Caco-2 (cell line): ENCODE measurements at places on chromosomes 6 and 20.

DNA sequence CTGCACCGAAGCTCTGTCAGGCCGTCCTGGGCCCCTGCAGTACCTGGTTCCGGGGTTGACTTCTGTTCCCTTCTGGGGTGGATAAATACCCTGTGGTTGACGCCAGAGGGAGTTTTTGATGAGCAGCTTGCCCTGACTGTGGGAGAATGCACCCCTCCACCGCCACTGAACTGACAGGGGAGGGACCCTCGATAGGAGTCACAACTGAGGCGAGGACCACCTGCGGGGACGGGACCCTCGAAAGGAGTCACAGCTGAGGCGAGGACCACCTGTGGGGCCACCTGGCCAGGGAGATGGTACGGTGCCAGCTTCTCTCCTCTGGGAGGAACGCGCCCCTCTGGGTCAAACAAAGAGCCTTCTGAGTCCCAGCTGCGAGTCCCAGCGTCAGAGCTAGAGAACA lies 100.1 kb upstream of the FRMD1 start:
- DNase-seq, result peak; percentile 22

GRCh38 chr20:25323496-25324246 lies 67.0 kb downstream of the ABHD12 start:
- DNase-seq, result no peak

GRCh38 chr20:38665506-38666285 lies 58.6 kb upstream of the SLC32A1 start:
- DNase-seq, result no peak

- DNase-seq, result peak; percentile 11
Measured at GRCh38 chr6:11731423-11731822, 47.2 kb downstream of the ADTRP start.

DNA sequence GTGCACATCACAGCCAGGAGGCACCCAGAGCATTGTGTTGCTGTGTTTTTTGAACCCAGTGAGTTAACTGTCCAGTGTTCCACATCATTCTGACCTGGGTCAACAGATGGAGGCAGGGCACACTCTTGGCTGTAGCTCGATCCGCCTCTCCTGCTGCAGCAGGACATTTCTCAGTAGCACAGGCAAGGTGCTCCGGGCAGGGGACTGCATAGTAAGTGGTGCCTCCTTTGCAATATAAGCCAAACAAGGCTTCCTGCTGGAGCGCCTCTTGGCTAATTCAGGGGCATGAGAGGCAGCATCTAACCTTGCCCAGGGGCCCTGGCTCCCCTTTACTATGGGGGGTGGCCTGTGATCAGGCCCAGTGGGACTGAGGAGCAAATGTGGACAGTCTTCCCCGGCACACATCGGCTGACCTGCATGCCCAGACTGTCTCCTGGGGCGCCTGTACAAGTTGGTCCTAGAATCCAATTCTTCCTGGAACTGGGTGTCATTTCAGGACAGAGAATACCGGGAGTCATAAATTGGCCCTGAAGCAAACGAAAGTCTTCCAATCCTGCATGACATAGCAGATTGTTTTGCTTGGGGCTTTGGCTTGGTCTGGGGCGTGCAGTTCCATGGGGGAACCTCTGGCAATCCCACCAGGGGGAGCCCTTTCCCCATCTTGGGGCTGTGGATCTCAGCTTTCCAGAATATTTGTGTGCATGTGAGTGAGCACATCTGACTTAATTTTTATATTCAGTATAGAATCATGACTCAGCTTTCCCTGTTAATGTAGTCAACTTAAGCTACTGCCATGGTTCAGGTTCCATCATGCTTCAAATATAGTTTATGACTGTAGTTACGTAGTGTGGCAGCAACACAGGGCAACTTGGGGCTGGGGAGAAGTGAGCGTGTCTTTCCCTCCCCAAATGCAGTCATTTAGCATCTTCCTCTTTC lies 56.0 kb upstream of the DDR1 start:
- DNase-seq, result peak; percentile 83

DNA sequence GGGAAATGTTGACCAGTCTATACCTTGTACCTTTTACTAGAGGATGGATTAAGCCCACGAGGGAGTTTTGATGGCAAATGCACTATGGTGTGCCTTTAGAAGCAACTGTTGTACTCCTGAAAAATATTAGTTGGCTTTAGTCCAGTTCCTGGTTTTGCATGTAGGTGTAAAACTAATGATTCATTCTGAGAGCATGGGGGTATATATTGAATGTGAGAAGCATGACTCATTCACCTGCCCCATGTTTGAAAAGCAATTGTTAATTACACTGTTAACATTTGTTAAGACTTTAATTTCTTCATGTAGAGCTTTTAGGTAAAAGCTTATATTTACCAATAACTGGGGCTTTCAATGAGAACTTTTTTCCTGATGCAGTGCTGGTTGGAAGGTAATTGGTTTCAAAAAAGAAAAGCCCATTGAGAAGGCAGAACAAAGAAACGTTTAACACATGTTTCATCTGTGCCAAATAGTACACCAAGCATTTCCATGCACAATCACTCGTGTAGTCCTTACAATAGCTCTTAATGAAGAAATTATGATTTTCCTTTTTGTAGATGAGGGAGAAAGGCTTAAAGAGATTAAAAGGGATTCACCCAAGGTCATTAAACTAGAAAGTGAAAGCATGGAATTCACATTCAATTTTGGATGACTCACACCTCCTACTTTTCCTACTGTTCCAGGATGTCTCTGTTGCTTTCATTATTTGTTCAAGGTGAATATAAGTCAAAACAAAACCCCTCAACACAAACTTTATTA lies 134.1 kb downstream of the CCDC170 start:
- DNase-seq, result no peak

DNA sequence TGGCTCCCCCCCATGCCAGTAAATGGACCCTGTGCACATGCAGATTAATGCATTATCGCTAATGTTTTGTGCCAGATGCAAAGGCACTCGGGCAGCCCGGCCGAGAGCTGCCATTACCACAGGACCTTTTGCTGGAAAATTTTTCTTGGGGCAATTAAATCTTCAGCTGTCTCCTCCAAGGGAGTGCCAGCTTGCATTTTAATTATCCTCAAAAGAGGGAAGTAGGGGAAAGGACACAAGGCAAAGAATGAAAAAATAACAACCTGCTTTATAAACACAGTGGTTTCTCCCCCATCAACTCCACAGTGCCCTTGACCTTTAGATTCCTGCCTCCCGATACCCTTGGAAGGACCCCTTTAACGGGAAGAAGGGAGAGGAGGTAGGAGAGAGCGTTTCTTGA lies 48.2 kb downstream of the PDYN start:
- no peak for DNase-seq

- DNase-seq, result no peak
Measured at GRCh38 chr6:73923905-73924485, 228.0 kb downstream of the CD109 start.

GRCh38 chr6:108312605-108313004 lies 17.8 kb downstream of the AFG1L start:
- no peak for DNase-seq

DNA sequence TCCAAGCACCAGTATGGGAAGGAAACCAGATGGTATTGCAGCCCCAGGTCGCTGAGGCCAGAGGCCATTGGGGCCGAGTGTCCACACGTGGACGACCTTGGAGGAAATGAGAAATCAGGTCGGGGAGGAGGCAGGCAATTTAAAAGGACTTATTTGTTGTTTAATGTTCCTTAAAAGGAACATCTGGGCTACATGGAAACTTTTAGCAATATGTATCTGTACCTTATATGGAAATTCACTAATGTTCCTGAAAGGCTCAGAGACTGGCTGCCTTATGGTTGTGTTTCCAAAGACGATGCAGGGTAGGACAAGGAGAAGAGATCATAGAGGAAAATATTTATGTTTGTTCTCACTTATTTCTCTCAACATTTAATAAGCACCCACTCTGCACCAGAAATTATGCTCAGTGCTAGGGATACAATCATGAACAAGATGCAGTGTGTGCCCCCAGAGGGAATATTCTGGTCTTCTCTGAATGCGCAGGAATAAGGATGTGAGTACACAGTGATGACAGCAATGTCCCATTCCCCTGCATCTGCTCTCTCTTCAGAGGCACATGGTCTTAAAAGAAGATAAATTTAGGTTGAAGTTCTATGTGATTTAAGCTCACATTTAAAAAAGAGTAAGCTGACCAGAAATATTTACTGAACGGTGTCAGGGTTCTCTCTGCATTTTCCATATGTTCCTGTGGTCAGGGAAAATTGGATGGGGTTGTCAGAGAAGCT lies 3.4 kb downstream of the BNIP5 start:
- DNase-seq, result no peak

GRCh38 chr6:55174211-55175026 lies at the start of gene HCRTR2:
Gene HCRTR2, plus strand, starts transcription at chr6:55174515. Its CDS starts 73 bp downstream, at chr6:55174588.
- DNase-seq, result no peak

DNA sequence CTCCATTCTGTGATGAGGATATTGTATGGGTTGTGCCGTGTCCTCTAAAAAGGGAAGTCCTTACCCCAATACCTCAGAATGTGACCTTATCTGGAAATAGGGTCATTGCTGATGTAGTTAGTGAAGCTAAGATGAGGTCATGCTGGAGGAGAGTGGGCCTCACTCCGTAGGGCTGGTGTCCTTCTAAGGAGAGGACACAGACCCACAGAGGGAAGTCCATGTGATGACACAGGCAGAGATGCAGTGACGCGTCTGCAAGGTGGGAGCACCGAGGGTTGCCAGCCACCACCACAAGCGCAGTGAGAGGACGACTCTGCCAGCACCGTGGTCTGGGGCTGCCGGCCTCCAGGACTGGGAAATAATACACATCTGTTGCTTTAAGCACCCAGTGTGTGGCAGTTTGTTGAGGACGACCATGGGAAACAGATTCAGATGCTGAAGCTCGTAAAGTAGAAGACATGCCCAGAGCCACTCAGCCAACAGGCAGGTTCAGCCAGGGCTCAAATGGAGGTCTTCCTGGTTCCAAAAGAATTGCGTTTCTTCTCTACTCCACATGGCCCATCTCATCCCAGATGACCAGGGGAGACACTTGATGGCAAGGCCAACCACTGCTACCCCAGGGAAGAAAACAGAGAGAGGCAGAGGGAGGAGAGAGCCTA lies 59.2 kb upstream of the DUSP22 start:
- no peak for DNase-seq

DNA sequence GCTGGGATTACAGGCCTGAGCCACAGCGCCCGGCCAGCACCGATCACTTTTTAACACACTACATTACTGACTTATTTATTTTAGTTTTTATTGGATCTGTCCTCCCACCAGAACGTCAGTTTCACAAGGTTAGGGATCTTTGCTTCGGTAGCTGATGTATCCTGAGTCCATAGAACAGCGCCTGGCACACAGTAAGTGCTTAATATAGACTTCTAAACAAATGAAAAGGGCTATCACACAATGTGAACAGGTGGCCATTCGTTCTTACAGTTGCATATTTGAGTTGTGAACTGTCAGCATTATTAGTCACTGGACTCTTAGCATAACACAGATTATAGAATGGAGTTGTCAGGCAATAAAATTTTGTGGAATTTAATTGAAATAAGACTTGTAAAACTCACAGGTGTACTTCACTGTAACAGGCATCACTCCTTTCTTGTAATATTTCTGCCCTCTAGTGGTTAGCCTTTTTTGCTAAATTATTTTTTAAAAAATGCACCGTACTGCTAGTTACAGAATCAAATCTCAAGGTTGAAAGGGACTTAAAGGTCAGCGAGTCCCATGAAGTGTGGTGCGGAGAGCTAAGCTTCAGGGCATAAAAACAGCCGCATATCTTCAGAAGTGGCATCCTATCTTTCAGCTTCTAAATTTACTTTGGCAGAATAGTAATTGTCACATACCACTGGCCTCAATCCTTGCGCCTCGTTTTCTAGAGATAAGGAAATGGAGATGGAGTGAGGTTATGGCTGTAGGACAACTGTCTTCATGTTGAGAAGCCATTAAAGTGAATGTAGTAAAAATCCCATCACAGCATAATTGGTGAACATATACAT lies 3.4 kb upstream of the TBC1D7 start:
- DNase-seq, result peak; percentile 31

DNA sequence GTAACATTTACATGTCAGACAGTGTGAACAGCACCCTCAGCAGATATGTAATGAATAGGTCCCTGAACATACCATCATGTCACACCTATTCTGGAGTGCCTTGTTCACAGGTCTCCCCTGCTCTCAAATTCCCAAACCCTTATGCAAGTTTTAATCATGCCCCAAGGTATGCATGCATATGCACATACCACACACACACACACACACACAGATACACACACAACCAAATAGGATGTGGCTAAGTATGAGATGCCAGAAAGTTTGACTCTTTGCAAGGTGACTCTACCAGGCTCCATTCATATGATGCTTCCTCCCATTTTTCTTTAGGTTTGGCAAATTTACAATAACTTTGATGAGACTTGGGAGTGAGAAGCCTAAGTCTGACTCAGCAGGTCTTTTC lies 243.8 kb upstream of the IRAK1BP1 start:
- DNase-seq, result no peak

- no peak for DNase-seq
Measured at GRCh38 chr6:15735567-15736265, 72.9 kb upstream of the DTNBP1 start.

GRCh38 chr6:118876198-118876597 lies 17.8 kb upstream of the ASF1A start:
- no peak for DNase-seq

DNA sequence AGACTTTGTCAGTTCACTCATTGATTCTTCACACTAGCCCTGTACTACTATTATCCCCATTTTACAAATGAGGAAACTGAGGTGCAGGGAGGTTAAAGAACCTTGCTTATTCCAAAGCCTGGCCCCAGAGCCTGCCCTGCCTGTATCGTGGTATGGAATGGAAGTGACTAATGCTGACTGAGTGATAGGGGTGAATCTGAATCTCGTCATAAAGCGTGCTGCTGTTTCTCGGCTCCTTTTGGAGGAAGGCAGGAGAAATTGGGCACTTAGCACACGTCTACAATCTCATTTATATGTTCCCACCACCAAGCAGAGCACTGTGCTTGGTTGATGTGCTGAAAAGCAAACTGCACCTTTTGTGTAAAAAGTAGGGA lies 17.1 kb downstream of the GFRA4 start:
- no peak for DNase-seq

DNA sequence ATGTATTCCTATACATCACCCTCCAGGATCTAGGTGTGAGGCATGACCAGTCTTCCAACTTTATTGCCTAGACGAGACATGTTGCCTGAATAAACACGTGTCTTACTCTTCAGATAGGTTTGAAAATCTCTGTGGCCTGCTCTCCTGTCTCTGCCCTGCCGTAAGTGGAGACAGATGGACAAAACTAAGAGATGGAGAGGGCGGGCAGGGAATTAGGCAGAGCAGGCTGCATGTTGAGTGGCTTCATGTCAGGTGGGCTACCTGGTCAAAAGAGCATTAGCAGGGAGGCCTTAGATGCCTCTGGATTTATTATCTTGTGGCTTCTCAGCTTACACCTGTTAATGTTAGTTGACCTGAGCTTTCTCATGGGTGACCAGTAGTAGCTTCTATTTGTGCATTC lies 59.0 kb upstream of the TULP4 start:
- no peak for DNase-seq
